Right renal pelvis (tissue), 4 donors: ENCODE measurements at places on chromosomes 5 and 9. TPM values are rescaled to one million over a fixed set of nuclear protein-coding genes. Genes with fewer than 3 reads are reported as not detected.

Gene DOLPP1
- polyA plus RNA-seq, result 20.9 TPM

Gene PCDHA5
- polyA plus RNA-seq, result 0.06 TPM

Gene BSPRY
- polyA plus RNA-seq, result 9.2 TPM

Gene PRUNE2
- polyA plus RNA-seq, result 13.4 TPM

Gene FRMD3
- polyA plus RNA-seq, result 24.6 TPM

Gene TICAM2
- 5.5 TPM for polyA plus RNA-seq

Gene AQP3
- 137 TPM for polyA plus RNA-seq

- no peak for DNase-seq
These were observed 92.9 kb upstream of the PIK3R1 start for GRCh38 chr5:68122439-68123328.

GRCh38 chr5:143562935-143563334, 159.4 kb upstream of the NR3C1 start:
- DNase-seq, result no peak

GRCh38 chr5:145962001-145962400, 25.6 kb downstream of the SH3RF2 start:
- DNase-seq, result no peak

DNA sequence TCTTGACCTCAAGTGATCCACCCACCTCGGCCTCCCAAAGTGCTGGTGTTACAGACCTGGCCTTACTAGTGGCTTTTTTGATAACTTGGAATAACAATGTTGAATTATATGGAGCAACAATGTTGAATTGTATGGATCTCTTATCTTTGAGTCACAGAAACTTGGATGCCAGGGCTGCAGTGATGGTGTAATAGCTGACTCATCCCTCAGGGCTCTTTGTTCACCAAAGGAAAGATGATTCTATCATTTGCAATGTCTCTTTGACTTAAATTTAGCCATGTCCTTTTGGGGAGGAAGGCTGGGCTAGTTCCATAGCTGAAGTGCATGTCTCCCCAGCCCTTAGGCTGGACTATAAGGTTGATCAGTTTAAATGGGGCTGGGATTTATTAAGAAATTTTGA, 172.3 kb downstream of the PDZD2 start:
- no peak for DNase-seq

- DNase-seq, result no peak
These were observed 4.8 kb upstream of the CEL start for GRCh38 chr9:133057006-133057405.

DNA sequence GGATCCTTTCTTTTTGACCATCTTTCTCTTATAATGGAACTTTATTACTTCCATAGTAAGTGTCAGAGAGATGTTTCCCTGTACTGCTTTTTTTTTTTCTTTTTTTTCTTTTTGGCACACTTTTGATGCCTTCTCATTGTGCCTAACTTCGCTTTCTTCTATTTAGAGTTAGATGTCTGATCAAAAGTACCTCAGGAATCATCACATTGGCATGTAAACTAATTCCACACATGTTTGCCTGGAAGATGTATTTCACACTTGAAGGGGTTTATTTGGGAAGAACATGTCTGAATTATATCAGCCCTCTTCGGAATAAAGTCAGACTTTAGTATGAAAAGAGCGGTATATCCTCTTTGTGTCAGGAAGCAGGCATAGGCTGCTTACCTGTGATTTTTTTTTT, 35.1 kb downstream of the SMARCA2 start:
- no peak for DNase-seq

GRCh38 chr5:65861830-65862241, 64.5 kb upstream of the ERBIN start:
- no peak for DNase-seq

DNA sequence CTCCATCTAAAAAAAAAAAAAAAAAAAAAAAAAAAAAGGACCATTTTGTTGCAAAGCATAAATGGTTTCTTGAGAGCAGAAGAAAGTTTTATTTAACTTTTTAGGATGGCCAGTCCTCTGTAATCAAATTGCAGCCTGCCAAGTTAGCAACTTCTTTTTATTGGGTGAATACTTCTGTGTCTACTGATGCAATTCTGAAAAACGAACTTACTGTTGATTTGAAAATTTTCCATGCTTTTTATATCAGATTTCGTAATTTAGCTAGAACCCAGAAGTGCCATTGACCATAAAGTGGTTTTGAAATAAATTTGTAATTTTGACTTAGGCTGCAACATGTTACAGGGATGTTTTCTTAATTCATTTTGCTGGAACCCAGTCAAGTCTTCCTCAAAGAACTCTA, 269.1 kb upstream of the ACTBL2 start:
- DNase-seq, result no peak

DNA sequence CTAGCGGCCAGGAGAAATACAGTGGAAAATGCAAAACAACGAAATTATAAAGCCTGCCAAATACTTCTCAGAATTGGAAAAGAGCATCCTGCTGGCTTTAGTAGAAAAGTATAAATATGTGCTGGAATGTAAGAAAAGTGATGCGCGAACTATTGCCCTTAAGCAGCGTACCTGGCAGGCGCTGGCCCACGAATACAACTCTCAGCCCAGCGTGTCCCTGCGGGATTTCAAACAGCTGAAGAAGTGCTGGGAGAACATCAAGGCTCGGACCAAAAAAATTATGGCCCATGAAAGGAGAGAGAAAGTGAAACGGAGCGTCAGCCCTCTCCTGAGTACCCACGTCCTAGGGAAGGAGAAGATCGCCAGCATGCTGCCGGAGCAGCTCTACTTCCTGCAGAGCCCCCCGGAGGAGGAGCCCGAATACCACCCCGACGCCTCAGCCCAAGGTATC, 15.0 kb downstream of the MSANTD3 start:
- no peak for DNase-seq

GRCh38 chr5:116448450-116448849, 126.2 kb downstream of the SEMA6A start:
- no peak for DNase-seq

DNA sequence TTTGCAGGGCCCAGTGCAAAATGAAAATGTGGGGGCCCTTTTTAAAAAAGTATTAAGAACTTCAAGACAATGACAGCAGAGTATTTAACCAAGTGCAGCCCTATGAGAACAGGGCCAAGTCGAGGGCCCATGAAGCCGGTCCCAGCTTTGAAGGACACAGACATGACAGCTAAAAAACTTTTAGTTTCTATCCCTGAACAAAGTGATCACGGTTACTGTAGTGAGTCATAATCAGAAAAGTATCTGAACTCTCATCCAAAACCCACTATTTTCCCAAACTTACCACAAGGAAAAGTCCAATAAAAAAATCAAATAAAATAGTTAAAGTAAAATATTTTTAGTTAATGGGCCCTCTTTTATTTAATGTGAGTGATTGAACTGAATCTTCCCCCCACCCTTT, 126.0 kb downstream of the MEF2C start:
- DNase-seq, result no peak

GRCh38 chr9:121013911-121014310, 36.2 kb downstream of the C5 start:
- no peak for DNase-seq

- no peak for DNase-seq
These were observed 1.9 kb downstream of the DIPK1B start for GRCh38 chr9:136714096-136714892.

DNA sequence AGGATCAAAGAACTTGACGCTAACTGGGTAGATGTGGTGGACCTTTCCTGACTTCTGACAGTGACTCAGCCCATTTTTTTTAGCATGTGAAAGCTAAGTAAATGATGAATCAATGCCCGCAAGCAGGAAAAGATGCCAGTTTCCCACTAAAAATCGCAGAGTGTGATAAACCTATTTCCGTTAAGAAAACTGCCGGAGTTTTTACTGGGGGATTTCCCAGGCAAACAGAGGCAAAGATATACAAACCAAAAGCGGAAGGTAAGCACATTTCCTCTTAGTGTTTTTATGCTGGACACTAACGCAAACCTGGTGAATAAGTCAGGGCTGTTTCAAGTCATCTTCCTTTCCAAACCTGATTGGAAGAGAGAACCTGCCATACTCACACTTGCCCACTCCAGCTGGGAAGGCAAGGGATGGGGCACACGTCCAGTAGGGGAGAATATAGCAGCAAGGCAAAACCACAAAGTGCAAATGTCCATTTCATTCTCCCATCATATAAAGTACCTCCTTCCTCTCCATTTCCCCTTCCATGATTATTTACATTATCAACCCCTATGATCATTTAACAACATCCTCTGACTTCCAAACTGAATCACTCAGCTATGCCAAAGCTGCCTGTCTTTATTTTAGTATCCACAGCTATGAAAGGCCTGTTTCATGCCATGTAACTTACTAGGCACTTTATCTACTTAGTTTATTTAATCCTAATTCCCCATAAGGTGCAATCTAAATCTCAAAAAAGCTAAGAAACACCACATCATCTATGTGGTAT, 349.7 kb upstream of the RFX3 start:
- DNase-seq, result no peak

- DNase-seq, result no peak
These were observed 85.4 kb upstream of the PRRC1 start for GRCh38 chr5:127431977-127432585.

DNA sequence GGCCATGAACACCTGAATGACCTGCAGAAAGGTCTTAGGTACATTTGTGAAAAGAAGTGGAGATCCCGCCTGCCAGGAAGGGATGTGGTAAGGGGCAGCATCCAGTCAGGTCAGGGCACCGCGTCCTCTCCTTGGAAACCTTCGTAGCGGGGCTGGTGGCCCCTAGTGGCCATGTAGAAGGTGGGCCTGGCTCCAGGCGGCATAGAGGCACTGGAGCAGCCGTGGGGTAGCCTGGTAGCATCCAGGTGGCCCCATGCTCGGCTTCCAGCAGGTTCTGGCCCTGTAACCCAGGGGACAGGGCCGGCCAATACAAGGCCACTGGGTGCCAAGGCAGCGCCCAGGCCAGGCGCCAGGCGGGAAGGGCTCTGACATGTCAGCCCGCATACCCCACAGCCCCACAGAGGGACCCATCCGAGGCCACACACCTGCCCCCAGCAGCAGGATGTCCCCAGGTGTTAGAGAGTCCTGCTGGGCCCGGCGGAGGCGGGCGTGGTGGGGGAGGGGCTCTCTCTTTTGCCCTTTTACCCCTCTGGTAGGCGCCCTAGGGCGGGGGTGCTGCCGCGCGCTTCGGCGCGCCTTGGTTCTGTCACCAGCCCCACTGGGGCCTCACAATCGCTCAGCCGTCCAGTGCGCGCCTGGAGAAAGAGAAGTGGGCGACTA, 58.3 kb upstream of the SPATA31E1 start:
- DNase-seq, result no peak

GRCh38 chr9:18368206-18368605, 105.7 kb upstream of the ADAMTSL1 start:
- DNase-seq, result no peak

DNA sequence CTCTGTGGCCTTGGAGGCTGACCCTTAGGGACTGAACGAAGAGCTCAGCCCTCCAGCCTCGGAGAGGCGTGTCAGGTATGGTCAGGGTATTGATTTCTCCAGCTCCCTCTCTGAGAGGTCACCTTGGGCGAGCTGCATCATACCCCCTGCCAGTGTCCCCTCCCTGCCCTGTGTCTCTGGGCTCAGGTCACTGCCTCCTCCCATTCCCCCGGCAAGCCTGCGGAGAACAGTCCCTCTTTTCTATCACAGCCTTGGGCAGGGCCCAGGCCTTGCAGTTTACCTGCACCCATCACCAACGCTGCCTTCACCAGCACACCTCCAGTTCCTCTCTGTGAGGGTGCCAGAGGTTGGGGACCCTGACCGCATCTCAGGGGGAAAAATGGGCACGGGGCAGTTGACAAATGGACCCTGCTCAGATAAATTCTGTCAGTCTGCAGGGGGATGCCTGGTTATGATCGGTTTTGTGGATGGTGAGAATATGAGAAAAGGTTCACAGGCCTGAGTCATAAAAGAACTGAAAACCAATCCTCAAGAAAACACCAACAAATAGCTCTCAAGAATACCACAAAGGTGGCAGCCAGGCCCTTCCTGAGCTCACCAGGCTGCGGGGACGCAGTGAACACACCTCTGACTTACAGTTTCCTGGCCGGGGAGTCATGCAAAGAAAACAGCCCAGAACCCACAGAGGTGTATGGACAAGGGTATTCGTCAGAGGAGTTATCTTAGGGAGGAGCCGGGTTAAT, 24.7 kb upstream of the RXRA start:
- DNase-seq, result no peak

GRCh38 chr5:87079219-87079618, 188.5 kb upstream of the RASA1 start:
- DNase-seq, result no peak

DNA sequence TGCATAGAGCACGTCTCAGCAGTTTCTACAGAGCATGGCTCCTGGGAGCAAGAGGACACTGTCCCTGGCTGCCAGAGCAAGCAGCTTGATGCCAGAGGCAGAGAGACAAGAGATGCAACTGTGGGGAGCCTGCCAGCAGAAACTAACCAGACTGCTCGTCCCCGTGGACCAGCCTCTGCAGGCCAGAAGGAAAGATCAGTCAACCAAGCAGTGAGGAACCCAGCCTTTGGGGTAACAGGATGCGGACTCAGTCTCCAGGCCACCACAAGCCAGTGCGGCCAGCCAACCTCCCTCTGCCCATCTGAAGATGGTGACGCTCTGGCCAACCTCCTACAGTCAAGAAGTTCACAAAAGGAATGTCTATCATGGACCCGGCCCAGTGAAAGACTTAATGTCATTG, 3.7 kb downstream of the SURF4 start:
- no peak for DNase-seq

GRCh38 chr5:143496943-143497342, 93.5 kb upstream of the NR3C1 start:
- no peak for DNase-seq

DNA sequence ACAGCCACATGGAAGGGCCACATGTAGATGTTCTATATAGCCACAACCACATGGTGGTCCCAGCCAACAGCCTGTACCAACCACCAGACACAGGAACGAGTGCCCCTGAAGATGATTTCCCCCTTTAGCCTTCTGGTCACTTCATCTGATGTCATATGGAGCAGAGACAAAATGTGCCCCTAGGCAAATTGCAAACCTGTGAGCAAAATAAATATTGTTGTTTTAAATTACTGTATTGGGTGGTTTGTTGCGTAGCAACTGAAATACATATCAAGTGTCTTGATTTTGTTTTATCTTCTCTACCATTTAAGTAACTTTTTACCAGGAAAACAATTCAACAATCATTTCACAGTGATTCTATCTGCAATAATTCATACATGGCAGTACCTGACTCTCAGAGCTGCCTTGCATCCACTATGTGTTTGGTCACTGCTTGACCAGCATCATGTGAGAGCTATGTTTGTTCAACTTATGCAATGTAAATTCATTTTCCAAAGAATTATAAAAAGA, 142.5 kb upstream of the VLDLR start:
- DNase-seq, result no peak
